Endothelial cell (in vitro differentiated cells): ENCODE measurements at places on chromosomes 3 and 15. TPM values are rescaled to one million over a fixed set of nuclear protein-coding genes. Genes with fewer than 3 reads are reported as not detected.

GRCh38 chr3:107683447-107683846, 160.7 kb downstream of the BBX start:
- peaks cover 1% of the 10 kb centered on the region for H3K27me3 ChIP-seq
- H3K4me1 ChIP-seq = peaks cover 22% of the 10 kb centered on the region
- H3K4me3 ChIP-seq = no peak overlapping the region
- no peak overlapping the region for H3K27ac ChIP-seq
- no peaks in the 10 kb centered on the region for H3K36me3 ChIP-seq
- DNase-seq = no peak

The ONECUT1 gene
- 0.69 TPM for total RNA-seq

The OSTN gene
- total RNA-seq = not detected

The SLC27A2 gene
- 0.51 TPM for total RNA-seq

The SMAD6 gene
- 21.3 TPM for total RNA-seq
